ENCODE measurements at places on chromosomes 6 and 20. TPM values are rescaled to one million over a fixed set of nuclear protein-coding genes. Genes with fewer than 3 reads are reported as not detected.

DNA sequence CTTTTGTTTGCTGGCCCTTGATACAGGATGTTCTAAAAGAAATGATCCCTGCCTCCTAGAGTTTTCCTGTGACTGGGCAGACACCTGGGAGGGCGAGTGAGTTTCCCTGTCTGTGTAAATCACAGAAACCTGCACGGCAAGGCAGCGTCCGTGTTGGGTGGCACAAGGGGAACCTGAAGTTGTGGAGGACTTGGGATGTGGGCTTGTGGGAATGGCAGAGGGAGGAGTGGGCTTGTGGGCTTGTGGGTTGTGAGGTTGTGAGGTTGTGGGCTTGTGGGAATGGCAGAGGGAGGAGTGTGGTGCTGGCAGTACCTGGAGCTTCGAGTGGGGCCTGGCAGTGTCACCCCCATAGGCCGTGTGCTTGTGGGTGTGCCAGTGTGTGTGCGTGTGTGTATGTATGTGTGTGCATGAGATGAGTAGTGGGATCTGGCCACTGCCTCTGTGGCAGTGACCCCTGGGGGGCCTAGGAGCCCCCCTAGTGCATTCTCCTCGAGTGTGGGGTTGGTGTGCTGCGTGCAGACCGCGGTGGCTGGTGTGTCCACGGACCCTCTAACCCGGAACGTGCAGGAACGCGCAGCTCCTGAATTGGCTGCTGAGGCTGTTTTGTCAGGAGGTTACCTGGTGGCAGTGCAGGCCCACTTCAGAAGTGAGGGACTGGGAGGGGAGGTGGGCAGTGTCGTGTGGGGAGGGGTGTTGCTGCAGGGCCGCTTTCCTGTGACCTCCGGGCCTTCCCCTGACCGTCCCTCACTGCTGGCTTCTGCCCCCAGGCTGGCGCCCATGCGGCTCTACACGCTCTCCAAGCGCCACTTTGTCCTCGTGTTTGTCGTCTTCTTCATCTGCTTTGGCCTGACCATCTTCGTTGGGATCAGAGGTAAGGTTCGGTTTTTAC lies 13.0 kb downstream of the TMEM181 start:
- no peak for DNase-seq

LCA5 gene
- not detected for total RNA-seq

TSHZ2 gene
- 27.4 TPM for total RNA-seq

- DNase-seq: no peak
These were observed 40.0 kb downstream of the IRF4 start for GRCh38 chr6:431504-431903.

GRCh38 chr6:109457562-109457996 lies 2.0 kb upstream of the MICAL1 start:
- DNase-seq: no peak

DNA sequence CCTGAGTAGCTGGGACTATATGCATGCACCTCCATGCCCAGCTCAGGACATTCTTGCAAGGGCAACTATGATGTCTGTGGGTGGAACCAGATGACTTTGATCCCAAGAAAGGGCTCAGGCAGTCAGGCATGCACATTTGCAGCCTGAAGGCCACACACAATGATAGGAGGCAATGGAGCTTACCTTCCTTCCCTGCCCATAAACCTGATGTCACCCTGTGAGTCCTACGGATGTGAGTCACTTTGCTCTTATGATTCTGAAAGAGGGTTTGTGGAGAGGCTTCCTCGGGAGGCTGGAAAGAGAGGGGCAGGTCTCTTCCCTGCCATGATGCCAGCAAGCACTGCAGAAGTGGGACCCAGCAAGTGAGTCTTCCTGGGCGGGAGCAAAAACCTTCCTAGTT lies 202.4 kb downstream of the LY86 start:
- no peak for DNase-seq

- DNase-seq: no peak
These were observed 23.3 kb downstream of the NRSN1 start for GRCh38 chr6:24149296-24149695.
